ENCODE measurements at places on chromosomes 6 and 20.

- DNase-seq, result no peak
Measured at GRCh38 chr6:26123675-26123946, 36.4 kb downstream of the HFE start.

- DNase-seq, result no peak
Measured at GRCh38 chr20:46712056-46712636, 2.7 kb downstream of the SLC2A10 start.

DNA sequence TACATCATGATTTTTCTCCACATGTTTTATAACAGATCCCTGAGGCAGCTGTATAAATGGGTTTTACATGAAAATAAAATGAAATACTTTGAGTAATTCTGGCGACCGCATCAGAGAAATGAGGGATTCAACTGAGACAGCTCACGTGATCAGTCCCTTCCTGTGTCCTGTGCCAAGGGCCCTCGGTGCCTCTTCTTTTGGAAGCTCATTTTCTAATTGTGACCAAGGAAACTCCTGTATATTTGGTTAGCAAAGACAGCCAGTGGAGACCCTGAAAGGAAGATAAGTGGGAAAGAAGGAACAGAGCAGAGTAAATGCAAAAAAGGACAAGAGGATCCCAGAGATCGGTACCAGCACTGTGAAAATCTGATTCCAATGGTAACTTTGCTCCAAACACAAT, 129.9 kb downstream of the FYN start:
- no peak for DNase-seq

- DNase-seq, result peak; percentile 31
Measured at GRCh38 chr6:80638213-80639055, 532.0 kb downstream of the BCKDHB start.

All from ascending aorta (tissue), 2 donors.